ENCODE measurements at places on chromosomes 11 and 22.

- DNase-seq = no peak
Observed at GRCh38 chr22:37356922-37357321, 70.4 kb downstream of the ELFN2 start.

- no peak for DNase-seq
Observed at GRCh38 chr11:5553343-5553742, 5.0 kb upstream of the OR52H1 start.

DNA sequence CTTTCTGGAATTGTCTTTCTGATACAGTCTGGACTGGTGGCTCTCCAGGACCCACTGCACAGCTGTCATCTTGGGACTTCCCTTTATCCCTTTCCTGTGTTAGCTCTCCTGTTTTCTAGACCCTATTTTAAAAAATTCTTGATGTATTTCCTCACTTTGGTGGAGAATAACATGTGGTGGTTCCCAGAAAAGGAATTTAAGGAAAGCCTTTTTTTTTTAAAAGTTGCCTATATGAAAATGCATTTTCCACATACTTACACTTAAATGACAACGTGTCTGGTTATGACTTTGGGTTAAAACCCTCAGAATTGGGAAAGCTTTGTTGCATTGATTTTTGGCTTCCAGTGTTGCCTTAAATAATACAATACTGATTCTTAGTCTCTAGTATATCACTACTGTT, 400.7 kb downstream of the TMEM135 start:
- no peak for DNase-seq

DNA sequence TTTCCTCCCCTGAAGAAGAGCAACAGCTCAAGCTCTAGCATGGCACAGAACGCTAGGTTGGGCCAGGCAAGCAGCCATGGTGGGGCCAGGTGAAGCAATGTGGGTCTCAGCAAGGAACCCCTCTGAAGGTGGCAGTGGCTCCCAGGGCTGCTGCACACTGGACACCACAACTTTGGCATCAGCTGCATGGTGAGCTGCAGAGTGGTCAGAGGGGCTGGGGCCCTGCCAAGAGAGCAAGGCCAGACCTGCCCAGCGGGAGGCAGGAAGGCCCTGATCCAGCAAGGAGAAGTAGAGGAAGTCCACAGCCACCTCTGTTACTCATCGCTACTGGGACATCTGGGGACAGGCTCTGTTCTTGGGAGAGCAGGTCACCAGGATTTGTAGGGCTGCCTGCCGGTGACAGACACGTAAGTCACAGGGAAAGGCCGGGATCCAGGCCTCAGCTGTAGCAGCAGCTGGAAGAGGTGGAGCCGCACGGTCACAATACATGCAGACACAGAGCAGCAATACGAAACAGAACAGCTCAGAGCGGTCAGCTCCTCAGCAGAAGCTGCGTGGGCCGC, 12.4 kb downstream of the CYB561A3 start:
- no peak for DNase-seq

GRCh38 chr22:19522881-19523239, 1.4 kb downstream of the CLDN5 start:
- no peak for DNase-seq

- no peak for DNase-seq
Observed at GRCh38 chr22:49768951-49769690, 58.6 kb downstream of the BRD1 start.

GRCh38 chr11:74989260-74989638, 516 bp downstream of the NEU3 start:
- no peak for DNase-seq

DNA sequence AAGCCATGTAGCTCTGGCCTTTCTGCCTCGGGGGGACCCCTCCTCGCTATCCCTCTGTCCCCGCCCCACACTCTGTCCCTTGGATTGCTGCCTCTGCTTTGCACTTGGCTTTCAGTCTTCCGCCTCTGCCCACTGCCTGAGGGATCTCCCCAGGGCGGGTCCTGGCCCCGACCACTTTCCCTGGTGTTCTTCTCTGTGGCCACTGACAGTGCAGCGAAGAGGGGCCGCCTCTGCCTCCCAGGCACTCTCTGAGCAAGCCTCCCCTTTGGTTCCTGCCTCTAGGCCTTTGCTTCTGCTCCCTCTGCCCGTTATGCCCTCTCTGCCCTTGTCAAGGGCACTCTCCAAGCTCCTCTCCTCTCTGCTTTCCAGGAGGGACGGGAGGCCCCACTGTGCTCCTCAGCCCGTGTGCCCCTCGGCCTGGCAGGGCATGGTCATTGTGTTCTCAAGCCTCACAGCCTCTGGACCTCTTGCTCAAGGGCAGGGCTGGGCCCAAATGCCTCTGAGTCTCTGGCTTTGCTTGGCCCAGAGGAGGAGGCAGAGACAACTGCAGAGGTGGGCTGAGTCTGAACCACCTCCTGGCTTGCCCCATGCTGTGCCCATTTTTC, 5.5 kb upstream of the MPPED1 start:
- no peak for DNase-seq

DNA sequence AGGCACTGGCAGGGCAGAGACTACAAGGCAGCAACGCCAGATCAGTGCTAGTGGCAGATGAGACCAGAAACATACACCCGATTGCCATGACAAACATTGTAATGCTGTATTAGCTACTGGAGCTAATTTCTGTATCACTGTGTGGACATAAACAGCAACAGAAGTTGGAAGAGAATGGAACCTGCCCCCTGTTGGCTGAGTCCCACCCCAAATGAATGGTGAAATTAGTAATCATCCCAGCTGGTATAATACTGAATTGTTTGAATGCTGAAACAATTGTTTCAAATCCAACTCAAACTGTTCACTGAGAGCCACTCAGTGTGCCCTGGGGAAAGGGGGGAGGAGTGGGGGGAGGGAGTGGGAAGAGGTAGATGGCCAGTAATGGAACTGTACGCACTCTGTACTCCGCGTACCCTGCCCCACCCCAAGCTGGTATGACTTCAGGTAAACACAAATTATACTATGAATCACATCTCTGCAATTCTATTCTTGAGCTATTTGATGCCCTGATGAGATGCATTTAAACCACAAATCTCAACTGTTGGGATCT, 11.2 kb upstream of the BIRC3 start:
- no peak for DNase-seq

DNA sequence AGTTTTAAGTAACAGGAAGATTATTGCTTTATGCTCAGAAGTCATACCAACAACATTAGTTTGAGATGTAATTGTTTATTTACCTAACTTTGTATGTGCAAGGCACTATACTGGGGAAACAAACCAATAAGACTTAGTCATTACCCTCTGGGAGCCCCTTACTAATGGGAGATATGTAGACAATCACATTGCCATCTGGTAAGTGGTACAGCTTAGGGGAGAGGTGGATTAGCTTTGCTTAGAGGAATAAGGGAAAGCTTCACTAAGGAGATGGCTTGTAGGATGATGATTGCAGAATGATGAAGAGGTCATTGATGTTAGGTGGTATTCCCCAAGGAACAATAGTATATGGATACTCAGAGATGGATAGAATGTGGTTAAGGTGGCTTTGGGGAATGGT, 17.5 kb downstream of the EMSY start:
- DNase-seq = no peak

Measured in stimulated activated CD4-positive, alpha-beta T cell treated with anti-CD3 and anti-CD28 coated beads, Interleukin-1b, Interleukin-23, amount 100 ng/mL, for 1 hour (primary cell).